ENCODE measurements at places on chromosomes 7 and 10.

GRCh38 chr7:137343281-137343841, at the start of gene PTN:
Gene PTN (minus strand): TSS chr7:137343733. CDS start chr7:137254973, 88,760 bp downstream.
- DNase-seq = no peak

DNA sequence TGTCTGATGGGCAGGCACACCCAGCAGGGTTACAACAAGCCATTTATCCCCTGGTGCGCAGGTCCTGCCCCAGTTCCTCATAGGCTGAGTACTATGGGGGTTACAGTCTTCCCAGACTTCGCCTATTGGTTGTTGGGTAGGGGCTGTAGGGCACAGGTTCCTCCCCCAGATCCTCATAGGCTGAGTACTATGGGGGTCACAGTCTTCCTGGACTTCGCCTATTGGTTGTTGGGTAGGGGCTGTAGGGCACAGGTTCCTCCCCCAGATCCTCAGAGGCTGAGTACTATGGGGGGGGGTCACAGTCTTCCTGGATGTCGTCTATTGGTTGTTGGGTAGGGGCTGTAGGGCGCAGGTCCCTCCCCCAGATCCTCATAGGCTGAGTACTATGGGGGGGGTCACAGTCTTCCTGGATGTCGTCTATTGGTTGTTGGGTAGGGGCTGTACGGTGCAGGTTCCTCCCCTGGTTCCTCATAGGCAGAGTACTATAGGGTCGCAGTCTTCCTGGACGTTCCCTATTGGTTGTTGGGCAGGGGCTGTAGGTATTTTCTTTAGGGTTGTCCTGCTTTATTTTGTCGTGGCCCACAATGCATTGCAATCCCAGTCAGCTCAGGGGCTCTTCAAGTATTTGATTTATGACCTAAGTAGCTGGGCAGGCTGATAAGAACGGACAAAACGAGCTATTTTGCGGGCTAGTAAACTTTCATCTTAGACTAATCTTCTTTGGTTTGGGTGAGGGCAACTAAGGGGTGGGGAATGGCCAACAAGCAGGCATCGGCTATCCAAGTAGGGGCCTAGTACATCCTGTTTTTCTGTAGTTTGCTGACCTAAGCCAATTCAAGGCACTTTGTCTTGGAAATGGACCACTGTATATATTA, 3.4 kb downstream of the LRRC27 start:
- DNase-seq = peak; percentile 100

DNA sequence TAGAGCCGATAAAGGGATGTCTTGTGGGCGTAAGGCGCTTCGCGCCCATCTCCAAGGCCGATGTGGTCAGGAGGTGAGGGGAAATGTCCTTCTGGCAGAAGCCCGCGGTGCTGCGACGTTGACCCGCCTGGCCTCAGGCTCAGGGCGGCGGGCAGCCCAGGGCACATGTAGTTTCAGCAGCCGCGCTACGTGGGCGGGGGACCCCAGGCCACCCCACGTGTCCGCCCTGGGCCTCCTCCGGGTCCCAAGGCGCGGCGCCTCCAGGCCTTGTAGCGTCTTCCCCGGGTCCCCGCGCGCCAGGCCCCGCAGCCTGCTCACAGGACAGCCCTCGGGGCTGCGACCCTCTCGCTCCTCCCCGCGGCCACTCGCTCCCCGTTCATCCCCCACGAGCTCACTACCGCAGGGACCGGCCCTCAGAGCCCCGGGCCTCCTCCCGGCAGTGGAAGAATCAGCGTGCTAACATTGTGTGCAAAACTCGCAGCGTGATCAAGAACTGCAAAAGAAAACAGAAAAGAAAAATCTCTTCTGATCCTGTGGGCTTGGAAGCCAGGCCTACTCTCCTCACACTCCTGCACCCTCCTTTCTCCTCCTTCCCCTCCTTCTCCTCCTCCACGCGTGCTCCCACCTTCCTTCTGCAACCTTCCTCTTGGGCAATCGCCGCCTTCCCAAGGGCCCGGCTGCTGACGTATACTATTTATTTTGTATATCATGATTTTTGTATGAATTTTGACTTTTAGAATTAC, 4.4 kb upstream of the TBX20 start:
- DNase-seq = no peak

GRCh38 chr7:137774793-137775201, 72.0 kb downstream of the DGKI start:
- DNase-seq = no peak

DNA sequence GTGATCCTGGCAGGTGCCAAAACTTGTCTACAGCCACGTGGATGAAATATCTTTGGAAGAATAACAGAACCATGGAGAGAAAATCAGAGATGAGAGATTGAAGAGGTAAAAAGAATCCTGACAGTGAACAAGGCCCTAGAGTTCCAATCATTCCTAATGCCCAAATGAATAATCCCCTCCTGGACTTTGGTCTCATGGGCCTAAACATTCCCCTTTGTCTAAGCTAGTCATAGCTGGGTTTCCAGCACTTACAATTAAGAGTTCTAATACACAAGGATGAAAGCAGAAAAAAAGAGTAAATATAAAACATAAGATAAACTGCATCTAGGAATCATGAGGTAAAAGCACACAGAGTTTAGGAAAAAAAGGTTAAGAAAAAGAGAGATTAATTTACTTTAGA, 40.2 kb downstream of the ARHGAP12 start:
- DNase-seq = no peak

- no peak for DNase-seq
Observed at GRCh38 chr10:14009371-14010100, 321.2 kb downstream of the FRMD4A start.

GRCh38 chr7:8418629-8419245, 14.7 kb upstream of the NXPH1 start:
- DNase-seq = no peak

DNA sequence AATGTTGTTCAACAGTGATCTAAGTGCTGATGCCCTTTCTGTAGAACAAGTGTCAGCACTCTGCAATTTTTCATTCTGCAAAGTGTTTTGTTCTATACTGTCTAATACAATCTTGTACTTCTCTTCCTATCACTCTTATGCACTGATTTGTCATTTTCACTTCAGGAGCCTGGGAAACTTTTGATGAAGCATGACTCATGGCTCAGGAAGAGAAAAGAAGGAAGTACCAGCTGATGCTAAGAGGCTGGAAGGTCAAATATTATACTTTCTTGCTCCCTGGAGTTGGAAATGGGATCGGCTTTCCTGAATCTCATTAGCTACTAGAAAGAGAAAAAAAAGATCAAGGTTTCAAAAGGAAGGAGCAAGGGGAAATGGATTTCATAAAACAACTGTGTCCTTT, 45.8 kb downstream of the DGKI start:
- DNase-seq = no peak

GRCh38 chr10:121804460-121804859, 123.4 kb downstream of the ATE1 start:
- DNase-seq = no peak

DNA sequence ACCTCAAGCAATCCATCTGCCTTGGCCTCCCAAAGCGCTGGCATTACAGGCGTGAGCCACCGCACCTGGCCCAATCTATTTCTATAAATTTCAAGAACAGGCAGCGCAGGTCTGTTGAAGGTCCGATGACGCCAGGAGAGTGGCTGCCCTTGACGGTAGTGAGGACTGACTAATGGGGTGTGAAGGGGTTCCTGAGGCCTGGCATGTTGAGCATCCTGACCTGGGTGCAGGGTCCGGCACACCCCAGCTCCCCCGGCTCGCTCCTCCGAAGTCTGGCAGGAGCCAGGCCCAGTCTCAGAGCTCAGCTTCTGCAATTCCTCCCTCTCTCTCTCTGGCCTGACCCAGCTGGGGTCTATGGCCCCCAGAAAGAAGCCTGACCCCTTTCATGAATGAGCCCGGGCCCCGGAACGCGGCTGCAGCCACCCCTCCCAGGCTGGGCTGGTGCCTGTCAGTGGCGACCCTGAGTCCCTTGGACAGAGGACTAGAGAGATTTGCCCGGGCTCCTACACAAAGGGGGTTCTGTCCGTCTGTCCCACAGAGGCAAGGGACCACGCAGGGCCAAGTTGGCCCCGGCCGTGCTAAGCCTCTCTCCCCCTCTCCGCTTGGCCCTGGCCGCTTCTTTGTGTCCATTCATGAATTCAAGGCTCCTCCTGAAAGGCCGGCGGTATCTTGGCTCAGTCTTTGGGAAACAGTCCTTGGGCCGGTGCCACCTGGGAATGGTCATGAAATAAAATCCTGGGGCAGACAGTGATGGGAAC, 18.8 kb downstream of the MMD2 start:
- DNase-seq = no peak

DNA sequence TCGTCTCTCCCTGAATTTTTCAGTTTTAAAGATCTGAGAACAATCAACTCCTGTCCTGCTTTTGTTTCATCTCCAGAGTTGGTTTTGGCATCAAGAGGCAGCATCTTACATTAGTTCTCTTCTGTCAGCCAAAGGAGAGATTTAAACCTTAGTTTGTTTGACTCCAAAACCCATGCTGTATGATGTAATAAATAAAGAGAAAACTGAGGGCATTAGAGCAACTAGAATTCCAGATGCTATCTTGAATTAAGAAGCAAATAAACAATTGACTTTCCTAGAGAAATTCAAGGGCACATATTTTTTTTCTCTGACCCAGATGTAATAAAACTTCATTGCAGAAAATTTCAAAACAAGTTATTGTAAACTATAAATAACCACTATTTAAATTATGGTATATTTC, 54.4 kb downstream of the INHBA start:
- DNase-seq = no peak

GRCh38 chr7:70679661-70680060, 452.3 kb upstream of the GALNT17 start:
- no peak for DNase-seq

- no peak for DNase-seq
Observed at GRCh38 chr7:74412603-74413002, 41.1 kb upstream of the GTF2IRD1 start.

GRCh38 chr7:137915266-137915665, 68.5 kb upstream of the DGKI start:
- no peak for DNase-seq

- no peak for DNase-seq
Observed at GRCh38 chr7:131604841-131605279, 48.4 kb upstream of the PODXL start.

- no peak for DNase-seq
Observed at GRCh38 chr10:103547391-103547946, 54.0 kb downstream of the NEURL1 start.

- no peak for DNase-seq
Observed at GRCh38 chr7:75789361-75789924, 17.4 kb upstream of the CCL26 start.

DNA sequence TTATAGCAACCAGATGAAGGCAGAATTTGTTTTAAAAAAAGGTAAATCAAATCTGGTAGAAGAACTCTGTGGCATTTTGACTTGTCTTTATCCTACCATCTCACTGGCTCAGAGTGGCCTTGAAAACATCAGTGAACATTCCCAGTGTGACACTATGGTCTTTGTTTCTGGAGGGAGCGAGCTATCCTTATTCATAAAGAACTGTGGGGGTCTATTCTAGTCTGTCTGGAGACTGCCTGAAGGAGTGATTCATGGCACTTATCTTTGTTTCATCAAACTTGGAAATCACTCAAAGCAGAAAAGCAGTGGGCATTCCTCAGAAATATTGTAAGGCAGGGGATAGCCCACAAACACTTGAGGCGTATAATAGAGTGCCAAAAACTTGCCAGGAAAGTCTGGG, 719.1 kb downstream of the PCDH15 start:
- DNase-seq = no peak

DNA sequence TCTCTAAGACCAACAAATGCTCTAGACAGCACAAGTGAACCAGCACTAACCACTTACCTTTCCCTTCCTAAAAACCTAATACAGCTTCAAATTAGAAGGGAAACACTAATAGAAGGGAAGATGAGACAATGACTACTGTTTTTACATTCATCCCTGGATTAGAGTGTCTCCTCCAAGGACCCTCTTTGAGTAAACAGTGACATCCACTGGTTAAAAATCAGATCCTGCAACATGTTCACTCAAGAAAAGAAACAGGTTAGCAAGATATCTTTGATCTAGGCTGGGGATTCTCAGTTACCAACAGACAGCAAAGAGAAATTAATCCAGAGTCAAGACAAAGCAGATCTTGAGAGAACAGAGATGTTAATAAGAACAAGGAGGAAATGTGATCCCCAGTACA, 177.7 kb upstream of the GHITM start:
- DNase-seq = no peak

DNA sequence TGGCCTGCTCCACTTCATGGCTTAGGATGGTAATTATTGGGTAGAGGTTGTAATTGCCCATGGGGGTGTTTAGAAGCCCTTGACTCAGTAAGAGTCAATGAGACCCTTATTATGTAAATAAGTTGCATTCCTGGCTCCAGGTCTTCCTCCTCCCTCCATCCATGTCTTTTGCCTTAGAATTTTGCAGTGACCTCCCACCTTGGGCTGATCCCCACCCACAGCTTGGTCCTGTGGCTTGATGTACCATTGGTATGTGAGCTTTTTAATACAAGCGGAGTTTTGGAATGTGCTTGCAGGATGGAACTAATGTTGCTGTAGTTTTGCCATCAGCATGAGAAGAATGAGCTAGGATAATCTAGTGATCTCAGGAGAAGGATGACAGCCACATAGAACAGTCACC, 73.2 kb upstream of the DGKI start:
- no peak for DNase-seq

DNA sequence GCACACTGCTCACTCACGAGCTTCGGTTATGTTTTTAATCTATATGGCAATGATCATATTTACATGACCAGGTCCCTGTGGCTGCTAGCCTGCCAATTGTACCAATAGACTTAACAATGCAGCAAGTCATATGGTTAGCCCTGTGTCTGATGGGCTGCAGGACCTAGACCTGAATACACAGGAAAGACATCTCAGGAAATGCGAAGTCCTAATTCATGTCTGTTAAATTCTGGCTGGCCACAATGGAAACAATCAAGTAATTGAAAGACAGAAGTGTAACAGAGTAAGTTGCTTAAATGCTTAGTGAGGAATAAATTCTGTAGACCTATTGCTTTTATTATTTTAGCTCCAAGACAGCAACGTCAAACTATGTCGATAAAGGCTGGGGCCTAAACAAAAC, 112.4 kb upstream of the FZD8 start:
- no peak for DNase-seq

DNA sequence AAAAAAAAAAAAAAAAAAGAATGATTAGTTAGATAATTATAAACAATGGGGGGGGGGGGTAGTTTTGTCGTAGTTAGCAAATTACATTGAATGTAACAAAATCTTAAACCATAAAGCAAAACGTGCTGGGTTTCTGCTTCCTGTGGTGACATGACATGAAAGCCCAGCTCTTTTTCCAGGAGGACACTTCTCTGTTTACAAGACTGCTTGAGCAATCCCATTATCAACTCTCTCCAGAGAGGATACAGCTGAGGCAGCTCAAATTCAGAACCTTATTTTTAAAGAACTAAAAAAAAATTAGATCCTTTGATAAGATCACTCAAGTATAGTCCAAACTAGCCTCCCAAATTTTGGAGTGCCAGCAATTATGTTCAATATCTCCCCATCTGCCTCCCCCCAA, 58.6 kb downstream of the ADRB1 start:
- peak; percentile 30 for DNase-seq

GRCh38 chr7:129642871-129643549, 31.5 kb downstream of the NRF1 start:
- DNase-seq = no peak

GRCh38 chr7:31938650-31939049, 131.6 kb downstream of the PDE1C start:
- DNase-seq = no peak

Measured in GF-D8 (cell line).